Putamen (tissue), 1 donor: ENCODE measurements at places on chromosomes 2 and 18.

DNA sequence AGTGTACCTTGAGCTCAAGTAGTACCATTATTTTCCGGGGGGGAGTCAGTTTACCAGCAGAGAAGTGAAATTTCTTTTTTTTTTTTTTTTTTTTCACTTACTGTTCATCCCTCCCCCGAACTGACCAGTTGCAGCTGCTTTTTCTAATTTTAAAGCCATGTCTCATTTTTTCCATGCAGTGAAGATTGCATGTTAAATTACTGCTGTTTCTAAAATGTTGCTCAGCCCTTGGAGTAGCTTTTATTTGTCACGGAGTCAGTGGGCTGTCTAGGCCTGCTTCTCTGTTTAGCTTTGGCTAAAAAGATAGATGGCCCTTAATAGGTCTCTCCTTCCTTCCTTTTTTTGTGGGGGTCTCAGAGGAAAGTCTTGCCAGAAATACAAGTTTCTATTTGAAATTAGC is 70.2 kb downstream of the NGEF start:
- no peak for DNase-seq

DNA sequence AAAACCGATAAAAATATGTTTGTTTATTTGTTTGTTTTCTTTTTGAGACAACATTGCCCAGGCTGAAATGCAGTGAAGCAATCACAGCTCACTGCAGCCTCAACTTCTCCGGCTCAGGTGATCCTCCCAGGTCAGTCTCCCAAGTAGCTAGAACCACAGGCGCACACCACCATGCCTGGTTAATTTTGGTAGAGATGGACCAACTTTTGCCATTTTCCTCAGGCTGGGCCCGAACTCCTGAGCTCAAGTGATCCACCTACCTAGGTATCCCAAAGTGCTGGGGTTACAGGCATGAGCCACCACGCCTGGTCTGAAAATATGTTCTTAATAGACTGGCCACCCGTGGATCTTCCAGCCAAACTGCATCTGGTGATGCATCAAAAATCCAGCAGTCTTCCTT is 1482.7 kb upstream of the NXPH2 start:
- DNase-seq: no peak

DNA sequence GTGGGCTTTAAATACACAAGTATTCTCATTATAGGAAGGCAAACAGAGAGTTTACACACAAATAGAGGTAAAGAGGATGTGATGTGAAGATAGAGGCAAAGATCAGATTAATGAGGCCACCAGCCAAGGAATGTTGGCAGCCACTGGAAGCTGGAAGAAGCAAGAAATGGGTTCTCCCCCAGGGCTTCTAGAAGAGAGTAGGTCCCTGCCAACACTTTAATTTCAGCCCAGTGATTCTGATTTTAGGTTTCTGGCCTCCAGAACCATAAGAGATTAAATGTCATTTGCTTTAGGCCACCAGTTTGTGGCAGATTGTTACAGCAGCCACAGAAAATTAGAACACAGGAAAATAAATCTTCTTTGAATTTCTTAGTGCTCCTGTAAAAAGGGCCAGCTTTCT is 916.7 kb downstream of the CPS1 start:
- DNase-seq: no peak

GRCh38 chr2:146807568-146808168 is 1037.2 kb upstream of the ACVR2A start:
- DNase-seq: no peak

DNA sequence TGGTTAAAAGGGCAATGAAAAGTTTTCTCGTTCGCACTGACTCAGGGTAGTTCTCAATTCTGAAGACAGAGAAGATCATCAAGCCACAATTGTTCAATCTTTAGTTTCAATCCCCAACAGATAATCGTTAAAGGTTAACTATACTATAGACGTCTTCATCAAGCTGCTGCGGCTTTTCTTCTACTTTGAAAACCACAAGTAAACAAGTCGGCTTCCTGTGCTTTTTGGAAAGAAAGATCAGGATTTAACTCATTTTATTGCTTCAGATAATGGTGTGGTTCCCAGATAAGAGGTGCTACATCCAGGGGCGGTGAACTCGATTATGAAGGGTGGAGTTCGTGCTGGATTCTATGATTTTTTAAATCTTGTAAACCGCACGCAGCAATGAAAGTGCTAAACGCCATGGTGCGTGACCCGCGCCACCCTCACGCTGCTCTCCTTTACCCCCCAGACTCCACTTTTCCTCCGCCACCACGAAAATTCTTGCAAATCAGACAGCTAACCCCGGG is 545 bp upstream of the CDCA7 start:
- DNase-seq: no peak
